Activated CD8-positive, alpha-beta T cell treated with anti-CD3 and anti-CD28 coated beads for 36 hours (primary cell): ENCODE measurements at places on chromosomes 1 and 21.

GRCh38 chr21:29914326-29914725 is 25.5 kb downstream of the GRIK1 start:
- no peak for DNase-seq

- DNase-seq, result no peak
Measured at GRCh38 chr1:228706305-228706704, 29.0 kb upstream of the RHOU start.

DNA sequence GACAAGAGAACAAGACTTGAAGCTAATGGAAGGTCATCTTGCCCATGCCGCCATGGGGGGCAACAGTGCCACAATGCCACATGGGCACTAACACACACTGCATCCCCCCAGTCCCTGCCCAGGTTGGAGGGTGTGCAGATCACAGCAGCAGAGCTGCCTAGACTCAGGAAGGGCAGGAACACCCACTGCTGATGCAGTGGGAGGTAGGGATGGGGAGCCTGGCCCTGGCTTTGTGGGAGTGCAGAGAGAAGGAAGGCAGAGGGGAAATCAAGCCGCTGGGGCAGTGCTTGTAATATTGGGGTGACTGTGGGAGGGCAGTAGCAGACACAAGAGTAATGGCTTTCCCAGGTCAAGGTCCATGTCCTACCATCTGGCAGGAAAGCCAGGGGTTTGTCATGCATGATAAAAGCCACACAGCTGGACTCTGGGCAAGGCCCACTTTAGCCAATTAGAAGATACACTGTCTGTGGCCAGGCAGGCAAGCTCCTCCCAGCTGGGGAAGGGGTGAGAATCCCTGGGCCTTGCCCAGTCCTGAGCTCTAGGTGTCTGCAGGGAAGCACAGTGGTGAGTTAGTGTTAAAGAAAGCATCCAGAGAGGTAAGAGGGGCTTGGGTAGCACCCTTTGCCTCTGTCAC is 25.4 kb upstream of the MEF2D start:
- DNase-seq, result no peak

GRCh38 chr1:108962681-108963051 is 618 bp downstream of the CLCC1 start:
- DNase-seq, result peak; percentile 58

DNA sequence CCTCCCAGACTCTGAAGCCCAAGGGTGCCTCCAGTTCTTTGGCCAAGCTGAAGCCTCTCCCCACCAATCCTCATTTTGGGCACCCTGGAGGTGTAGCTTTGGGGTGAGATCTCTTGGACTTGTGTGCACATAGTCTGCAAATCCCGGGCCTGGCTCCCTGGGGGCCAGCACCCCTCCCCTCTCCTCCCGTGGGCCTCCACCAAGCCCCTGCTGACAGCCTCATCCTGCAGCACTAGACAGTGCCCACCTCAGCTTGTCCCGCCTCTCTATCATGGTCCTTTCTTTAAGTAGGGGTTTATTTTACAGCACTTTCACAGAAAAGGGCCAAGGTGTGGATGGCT is 3.2 kb downstream of the GJC2 start:
- DNase-seq, result no peak

GRCh38 chr1:18606443-18607288 is 24.0 kb upstream of the PAX7 start:
- DNase-seq, result no peak

GRCh38 chr1:207021139-207021861 is 11.3 kb downstream of the C1orf116 start:
- no peak for DNase-seq

DNA sequence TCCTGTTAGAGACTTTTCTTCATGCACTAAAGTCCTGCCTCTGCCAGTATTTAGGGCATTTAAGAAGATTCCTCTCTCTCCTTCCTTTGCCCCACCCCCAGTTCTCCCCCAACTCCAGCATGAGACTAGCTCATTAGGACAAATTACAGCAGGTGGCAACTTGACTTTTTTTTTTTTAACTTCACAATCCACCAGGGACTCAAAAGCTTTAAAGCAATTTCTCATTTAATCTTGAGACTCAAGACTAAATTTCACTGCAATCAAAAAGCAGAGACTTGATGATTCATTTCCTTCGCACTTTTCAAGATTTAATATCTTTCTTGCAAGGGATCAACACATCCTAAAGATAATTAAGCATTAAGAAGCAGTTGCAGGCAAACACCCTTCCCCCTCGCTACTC is 74.9 kb downstream of the WLS start:
- no peak for DNase-seq

- DNase-seq, result no peak
Measured at GRCh38 chr1:154835531-154836324, 34.4 kb downstream of the KCNN3 start.

GRCh38 chr1:28144203-28145135 is 32.0 kb downstream of the PTAFR start:
- peak; percentile 70 for DNase-seq

- DNase-seq, result no peak
Measured at GRCh38 chr1:22508329-22508728, 55.0 kb upstream of the EPHA8 start.

- no peak for DNase-seq
Measured at GRCh38 chr1:117613249-117613968, 7.6 kb downstream of the TENT5C start.

DNA sequence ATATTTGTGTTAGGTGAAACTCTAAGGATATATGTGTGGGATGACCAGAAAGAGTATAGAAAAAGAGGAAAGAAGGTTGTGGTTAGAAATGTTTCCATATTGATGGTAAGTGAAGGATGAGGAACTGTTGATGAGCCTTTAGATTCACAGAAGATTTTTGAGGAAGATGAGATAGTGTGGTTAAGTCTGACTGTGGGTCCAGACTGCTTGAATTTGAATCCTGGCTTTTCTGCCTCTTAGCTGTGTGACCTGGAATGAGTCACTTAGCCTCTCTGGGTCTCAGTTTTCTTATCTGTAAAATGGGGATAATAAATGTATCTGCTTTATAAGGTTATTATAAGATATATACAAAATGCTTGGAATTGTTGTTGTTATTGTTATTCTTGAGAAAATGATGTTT is 27.5 kb downstream of the RGL1 start:
- DNase-seq, result no peak

GRCh38 chr1:96973605-96974004 is 252.0 kb downstream of the PTBP2 start:
- DNase-seq, result no peak

DNA sequence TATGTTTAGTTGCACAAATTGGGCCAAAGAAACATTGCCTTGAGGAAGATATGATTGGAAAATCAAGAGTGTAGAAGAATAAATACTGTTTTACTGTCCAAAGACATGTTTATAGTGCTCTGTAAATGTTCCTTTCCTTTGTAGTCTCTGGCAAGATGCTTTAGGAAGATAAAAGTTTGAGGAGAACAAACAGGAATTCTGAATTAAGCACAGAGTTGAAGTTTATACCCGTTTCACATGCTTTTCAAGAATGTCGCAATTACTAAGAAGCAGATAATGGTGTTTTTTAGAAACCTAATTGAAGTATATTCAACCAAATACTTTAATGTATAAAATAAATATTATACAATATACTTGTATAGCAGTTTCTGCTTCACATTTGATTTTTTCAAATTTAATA is 43.0 kb downstream of the CD46 start:
- DNase-seq, result no peak

- no peak for DNase-seq
Measured at GRCh38 chr1:161198897-161199431, at the start of gene ADAMTS4. TSS of gene ADAMTS4 (minus strand) at chr1:161199054. CDS start at chr1:161198627, 427 bp downstream.

GRCh38 chr1:67773462-67773861 is 59.8 kb downstream of the GNG12 start:
- DNase-seq, result no peak

GRCh38 chr21:24420689-24421088 is 1186.6 kb downstream of the MRPL39 start:
- no peak for DNase-seq

DNA sequence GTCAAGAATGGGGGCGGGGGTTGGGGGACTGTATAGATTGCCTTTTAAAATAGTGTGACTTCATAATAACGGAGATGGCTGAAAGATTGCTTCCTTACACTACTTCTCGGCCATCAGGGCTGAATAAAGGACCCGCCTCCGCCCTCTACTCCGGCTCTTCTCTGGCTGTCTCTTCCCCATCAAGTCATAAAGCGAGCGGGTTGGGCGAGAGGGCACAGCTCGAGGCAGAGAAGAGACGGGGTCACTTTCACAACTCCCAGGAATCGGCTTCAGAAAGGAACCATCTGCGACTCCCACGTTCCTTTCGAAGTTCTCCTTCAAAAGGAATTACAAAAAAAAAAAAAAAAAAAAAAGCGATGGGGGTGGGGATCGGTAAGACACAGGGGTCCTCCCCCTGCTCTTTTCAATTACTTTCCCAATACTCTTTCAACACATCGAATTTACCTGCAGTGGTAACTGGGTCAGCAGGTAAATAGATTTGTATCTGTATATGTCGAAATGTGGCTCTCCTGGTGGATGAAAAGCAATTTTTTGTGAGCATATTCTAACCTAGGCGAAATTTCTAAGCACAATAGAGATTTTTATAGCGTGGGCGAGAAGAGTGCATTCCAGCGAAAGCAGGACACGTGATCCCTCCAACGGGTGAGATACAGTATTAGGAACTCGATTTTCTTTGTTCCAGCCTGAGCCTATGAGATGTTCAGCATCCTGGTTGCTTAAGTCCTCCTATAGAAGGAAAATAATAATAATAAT is 2.0 kb downstream of the LRRC7 start:
- DNase-seq, result no peak
